ENCODE measurements at places on chromosomes 1 and 21.

- no peak for DNase-seq
These were observed 222.6 kb downstream of the COL24A1 start for GRCh38 chr1:85933961-85934360.

- DNase-seq = no peak
These were observed at the start of gene C4BPA for GRCh38 chr1:207103892-207104373. Gene C4BPA (plus strand): TSS chr1:207104233. CDS start chr1:207113026, 8,793 bp downstream.

DNA sequence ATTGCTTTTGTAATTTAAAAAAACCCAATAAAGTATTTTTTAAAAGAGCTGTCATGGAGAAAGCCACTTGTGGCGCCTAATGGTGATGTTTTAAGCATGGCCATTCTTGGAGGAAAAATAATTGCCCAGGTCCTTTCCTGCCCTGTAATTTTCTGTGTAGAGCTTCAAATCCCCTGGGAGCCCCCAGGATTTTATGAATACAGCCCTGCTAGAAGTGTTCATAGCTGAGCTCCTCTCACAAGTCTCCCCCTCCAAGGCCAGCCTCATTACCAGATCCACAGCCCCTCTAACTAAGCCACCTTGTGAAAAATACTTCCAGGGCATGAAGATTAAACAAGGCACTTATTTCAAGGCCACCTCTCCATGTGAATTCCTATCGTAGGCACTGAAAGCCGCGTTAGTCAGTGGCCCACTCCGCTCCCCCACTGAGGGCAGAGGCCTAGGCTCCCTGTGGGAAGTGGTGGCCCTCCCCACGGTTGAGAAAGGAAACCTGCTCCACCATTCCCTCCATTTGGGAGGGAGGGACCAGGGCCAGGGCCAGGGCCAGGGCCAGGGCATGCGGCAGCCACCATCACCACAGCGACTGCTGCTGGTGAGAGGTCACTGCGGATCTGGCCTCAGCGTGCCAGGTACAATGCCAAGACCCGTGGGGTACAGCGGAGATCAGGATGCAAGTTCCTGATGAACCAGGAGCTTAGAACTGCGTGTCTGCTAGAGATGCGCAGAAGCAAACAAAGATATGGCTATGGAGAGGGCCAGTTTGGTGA is 83.1 kb downstream of the KCNN3 start:
- DNase-seq = no peak

GRCh38 chr1:246566813-246567645 is 773 bp downstream of the CNST start:
- DNase-seq = peak; percentile 54

- DNase-seq = peak; percentile 27
These were observed 253.1 kb upstream of the IRF2BP2 start for GRCh38 chr1:234862944-234863515.

GRCh38 chr1:55021942-55022546 is 17.3 kb upstream of the PCSK9 start:
- DNase-seq = peak; percentile 77

DNA sequence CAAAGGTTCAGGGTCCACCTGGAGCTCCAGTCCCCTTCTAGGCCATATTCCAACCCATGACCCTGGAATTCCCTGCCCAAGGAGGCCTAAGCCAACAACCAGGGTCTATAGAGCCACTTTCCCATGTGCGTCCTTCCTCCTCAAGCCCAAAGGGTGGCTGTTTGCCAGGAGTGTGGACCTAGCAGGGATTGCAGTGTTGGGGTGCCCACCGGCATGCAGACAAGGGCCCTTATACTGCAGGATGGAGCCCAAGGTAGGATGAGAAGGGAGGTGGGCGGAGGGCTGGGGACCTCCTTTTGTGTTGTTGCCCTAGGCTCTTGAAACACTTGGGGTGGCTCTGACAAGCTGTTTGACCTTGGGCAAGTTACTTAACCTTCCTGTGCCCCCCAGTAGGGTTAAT is 19.7 kb upstream of the ADGRB2 start:
- DNase-seq = no peak

All from DMS 273 treated with DMSO at 0.1 percent for 48 hours (cell line).